ENCODE measurements at places on chromosomes 6 and 20. TPM values are rescaled to one million over a fixed set of nuclear protein-coding genes. Genes with fewer than 3 reads are reported as not detected.

Gene BLCAP
- 87.9 TPM for total RNA-seq

Gene DEF6
- 2.5 TPM for total RNA-seq

Gene STMND1
- not detected for total RNA-seq

Gene ACTL10
- 0.81 TPM for total RNA-seq

Gene FLOT1
- 170 TPM for total RNA-seq

Gene GABRR1
- not detected for total RNA-seq

Gene GPSM3
- 15.8 TPM for total RNA-seq

Gene XRN2
- total RNA-seq = 43.6 TPM

Gene SCRT2
- not detected for total RNA-seq

DNA sequence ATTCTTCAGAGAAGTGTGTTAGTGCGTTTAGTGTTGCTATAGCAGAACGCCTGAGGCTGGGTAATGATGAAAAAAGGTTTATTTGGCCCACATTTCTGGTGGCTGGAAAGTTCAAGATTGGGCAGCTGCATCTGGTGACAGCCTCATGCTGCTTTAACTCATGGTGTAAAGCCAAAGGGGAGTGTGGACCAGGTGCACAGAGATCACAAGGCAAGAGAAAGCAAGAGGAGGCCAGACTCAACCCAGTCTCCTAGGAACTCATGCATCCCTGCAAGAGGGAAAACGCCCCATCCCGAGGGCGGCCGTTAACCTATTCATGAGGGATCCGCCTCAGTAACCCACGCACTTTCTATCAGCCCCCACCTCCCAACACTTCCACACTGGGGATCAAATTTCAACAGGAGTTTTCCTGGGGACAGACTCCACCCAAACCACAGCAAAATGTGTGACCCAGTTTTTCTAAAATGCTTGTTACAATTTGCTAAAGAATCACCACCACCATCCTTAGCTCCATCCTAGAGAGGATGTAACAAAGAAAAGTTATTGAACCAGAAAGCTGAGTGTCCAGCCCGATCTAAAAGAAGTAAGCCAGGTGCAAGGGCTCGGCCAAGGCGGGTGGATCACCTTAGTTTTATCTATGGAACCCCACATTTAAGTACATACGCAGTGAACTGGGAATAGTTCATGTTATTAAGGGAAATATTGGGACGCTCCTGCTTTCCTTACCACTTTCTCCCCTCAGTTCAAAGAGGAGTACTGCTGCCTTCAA lies 164.8 kb downstream of the QKI start:
- DNase-seq = no peak

DNA sequence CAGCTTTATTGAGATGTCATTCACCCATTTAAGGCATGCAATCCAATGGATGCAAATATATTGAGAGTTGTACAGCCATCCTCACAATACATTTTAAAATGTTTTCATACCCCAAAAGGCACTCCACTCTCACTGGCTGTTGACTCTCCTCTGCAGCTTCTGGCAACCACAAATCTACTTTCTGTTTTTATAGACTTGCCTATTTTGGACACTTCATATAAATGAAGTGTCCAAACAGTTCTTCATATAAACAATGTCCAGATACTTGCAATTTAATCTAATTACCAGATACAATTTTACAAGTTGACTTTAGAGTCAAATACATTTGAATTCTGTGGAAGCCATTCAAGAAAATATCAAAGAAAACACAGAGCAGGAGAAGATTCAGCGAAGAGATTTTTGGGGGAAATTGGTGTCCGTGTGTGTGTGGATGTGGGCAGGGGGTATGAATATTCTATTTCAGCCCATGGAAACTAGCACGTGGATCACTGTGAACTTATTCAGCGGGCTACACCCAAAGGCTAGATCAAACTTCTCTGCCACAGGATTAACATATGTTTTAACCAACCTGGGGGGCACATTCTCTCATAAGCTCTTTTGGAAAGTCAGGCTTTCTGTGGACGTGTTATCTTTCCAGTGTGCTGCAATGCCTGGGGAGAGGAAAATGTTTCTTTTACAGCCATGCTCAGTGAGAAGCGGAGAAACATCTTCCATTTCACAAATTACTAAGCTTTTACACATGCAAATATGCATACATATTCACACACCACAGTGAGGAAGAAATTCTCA lies 73.9 kb downstream of the PLG start:
- no peak for DNase-seq

DNA sequence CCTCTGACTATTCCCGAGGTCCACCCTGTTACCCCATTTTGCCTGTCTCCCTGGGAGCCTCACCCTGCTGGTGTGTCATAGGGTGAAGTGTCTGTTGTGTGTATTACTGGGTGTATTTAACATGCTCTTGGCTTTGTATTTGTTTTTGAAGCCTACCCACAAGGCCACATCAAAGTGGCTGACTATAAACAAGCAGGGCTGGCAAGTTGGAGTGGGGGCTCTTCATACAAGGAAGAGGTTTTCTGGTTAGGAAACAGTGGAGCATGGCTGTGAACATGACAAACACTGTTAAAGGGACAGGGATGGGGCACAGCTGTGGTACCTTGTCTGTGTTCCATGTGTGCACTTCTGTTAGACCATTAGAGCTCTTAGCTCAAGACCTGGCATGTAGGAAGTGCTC lies 26.3 kb downstream of the HECA start:
- DNase-seq = no peak

DNA sequence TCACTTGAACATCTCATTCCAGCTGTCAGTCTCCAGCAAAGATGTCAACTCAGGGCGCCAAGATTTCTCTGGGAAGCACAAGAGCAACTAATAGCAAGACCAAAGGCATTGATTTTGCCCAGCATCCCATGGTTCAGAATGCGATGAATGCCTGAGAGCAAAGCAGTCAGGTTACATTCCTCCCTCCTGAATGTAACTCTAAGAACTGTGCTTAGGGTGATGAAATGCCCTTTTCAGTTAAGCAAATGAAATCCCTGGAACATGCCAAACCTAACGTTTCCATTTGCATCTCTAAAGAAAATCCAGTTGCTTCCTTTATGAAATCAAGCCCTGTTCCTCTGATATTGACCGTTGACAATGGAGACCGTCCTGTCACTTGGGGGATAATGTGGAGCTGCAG lies 224.0 kb upstream of the PLN start:
- DNase-seq = no peak

DNA sequence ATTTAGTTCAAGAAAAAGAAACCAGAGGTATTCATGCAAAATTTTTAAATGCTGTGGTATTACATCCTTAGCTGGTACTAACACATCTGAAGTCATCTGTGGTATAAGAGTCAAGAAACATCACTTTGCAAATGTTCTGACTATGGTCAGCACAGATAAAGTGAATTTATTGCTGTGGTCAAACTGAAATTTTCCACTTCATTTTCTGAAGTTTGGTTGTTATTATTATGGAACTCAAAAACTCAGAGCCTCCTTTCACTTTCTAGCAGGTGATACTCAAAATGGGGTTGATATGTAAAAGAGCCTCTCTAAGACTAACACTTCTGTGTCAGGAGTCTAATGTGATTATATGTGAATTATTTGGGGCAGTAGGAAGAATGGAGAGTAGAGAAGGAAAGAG lies 257.8 kb downstream of the RNGTT start:
- no peak for DNase-seq

GRCh38 chr20:64131406-64131805 lies 24.0 kb upstream of the NPBWR2 start:
- peak; percentile 6 for DNase-seq

DNA sequence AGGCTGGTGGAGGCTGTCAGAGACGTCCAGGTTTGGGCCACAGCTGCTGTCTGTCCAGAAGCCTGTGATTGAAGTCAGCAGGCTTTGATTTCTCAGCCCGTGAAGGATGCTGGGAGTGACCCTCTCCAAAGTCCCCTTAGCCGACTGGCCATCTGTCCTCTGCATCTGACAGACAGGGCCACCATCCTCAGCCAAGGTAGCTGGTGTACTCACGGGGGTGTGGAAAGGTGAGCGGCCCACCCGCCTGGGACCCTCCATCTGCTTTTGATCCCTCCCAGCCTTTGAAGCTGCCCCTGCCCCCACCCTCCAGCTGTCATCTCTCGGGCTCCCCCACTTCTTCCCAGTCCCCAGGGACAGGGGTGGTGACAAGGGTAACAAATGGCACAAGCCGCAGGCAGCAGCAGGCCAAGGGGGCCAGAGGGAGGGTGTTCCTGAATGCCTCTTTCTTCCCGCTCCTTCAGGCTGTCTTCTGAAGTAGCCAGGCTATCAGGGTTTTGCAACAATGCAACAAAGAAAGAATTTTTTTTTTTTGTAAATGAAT lies 84.4 kb downstream of the EYA2 start:
- DNase-seq = no peak

- DNase-seq = no peak
Measured at GRCh38 chr6:88499436-88499835, 333.3 kb upstream of the CNR1 start.

GRCh38 chr6:1312473-1313367 lies 822 bp downstream of the FOXQ1 start:
- no peak for DNase-seq

DNA sequence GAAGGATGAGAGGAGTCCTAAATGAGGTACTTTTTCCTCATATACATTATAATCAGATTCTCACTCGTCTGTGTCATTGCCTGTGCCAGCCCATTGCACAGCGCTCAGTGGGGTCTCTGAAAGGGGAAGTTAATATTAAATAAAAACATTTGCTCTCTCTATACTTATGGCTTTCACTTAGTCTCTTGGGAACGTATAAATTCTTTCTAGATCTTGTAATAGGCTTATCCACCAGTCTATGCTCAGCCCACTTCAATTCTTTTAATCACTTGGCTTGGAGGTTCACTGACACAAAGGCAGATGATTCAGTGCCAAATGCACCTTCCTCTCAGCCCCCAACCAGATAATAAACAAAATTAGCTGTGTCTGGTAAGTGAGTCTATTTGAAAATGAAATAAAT lies 164.3 kb upstream of the OGFRL1 start:
- no peak for DNase-seq

DNA sequence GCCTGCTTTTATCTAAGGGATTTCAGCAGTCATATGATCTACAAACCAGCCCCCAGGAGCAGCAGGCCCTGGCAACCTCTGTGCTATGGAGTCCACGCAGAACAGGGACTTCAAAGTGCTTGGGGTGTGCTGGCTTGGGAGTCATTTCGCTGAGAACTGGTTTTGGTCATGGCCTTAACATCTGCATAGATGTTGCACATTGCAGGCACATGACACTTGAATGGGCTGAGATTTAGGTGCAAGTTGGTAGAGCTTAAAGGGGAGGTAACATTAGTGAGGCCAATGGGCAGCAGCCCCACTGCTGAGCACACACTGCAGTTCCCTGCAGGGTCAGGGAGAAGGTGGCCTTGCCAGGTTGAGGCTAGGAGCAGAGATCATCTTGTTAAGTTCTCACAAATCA lies 43.6 kb downstream of the RREB1 start:
- DNase-seq = no peak

DNA sequence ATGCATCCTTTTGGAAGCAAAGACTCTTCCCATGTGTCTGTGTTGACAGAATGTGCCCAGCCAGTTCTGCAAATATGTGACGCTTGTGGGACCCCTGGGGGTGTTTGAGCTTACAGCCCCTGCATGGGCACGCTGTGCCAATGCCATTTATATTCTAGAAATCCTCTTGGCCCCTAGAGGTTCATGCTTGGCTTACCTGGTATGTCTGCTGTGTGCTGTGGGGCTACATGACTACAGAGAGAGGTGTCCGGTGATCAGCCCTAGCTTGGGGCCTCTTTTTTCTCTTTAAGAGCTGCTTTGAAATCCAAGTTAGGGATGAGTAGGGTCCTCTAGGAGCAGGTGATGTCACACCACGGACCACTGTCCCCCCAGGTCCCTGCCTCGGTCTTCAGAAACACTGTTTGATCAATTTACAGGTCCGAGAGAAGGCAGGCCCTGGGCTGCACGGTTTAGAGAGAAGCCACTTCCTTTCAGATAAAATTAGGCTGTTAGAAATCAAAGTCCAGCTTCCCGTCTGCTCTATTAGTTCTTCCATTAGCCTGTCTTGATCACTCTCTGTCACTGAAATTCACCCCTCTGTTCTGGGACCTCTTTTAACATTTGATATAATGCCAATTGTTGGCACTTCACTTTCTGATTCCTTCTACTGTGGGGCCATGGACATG lies 26.5 kb downstream of the BCAS4 start:
- DNase-seq = no peak

DNA sequence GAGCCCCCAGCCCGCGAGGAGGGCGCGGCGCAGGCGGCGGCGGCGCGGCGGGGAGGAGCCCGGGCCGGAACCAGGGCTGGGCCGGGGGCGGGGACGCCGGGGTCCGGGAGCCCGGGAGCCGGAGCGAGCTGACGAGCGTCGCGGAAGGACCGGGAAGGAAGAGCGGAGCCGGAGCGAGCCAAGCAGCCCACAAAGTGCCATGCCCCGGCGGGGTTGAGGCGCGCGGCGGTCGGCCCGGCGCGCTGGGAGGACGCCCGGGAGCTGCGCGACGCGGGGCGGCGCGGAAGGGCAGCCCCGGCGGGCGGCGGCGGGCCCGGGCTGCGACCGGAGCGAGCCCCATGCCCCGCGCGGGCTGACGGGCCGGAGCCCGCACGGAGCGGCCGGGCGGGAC lies 289 bp downstream of the FOXP4 start:
- DNase-seq = no peak

DNA sequence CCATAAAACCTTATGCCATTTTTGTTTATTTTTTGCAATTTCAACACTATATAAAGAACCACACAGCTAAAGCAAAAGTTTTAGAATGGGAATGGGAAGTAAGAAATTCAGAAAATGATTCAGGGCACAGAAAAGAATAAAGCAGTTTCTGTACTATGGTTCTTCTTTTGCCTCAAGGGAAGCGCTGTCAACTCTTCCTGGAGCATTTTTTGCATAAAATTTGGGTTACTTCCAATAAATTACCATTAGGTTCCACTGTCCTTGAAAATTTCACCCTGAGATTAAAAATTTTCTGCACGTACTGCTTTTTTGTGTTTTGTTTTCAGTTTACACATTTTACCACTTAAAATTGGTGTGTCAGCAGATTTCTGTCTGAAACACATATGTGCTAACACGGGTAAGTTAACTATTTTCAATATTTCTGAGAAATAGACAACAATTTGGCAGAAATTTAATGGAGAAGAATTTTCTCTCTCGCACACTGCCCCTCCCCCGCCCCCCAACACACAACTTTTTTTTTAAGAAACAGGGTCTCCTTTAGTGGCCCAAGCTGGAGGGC lies 79.6 kb downstream of the ADAT2 start:
- DNase-seq = no peak

- DNase-seq = no peak
Measured at GRCh38 chr20:24682496-24682985, 213.1 kb downstream of the SYNDIG1 start.

GRCh38 chr6:4563156-4563555 lies 213.0 kb upstream of the CDYL start:
- DNase-seq = no peak

- DNase-seq = peak; percentile 26
Measured at GRCh38 chr20:5886788-5887187, 63.5 kb downstream of the TRMT6 start.
